Fibroblast of skin of left biceps (primary cell): ENCODE measurements at places on chromosomes 12 and 14.
A peak's percentile ranks its signal among the peaks of the same experiment; 100 is the strongest.

GRCh38 chr14:92703516-92703915, 44.9 kb downstream of the LGMN start:
- DNase-seq: no peak

DNA sequence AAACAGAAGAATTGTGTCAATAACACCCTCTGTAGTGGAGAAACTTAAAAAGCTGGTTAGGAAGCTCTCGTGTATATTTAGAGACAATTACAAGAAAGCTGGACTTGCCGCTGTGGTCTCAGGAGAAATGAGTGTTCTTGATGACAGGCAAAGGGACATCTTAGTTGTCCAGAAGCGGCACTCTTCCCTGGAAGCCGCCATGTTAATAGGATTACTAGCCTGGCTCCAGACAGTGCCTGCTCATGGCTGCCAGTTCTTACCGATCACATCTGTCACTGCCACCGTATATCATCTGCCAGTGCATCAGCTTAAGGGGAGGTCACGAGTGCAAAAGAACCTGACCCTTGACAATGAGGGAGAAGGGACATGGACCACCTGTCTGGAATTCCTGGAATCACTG, 48.9 kb downstream of the C14orf132 start:
- no peak for DNase-seq

- DNase-seq: no peak
Measured at GRCh38 chr14:93533842-93534241, 103.1 kb downstream of the UNC79 start.

DNA sequence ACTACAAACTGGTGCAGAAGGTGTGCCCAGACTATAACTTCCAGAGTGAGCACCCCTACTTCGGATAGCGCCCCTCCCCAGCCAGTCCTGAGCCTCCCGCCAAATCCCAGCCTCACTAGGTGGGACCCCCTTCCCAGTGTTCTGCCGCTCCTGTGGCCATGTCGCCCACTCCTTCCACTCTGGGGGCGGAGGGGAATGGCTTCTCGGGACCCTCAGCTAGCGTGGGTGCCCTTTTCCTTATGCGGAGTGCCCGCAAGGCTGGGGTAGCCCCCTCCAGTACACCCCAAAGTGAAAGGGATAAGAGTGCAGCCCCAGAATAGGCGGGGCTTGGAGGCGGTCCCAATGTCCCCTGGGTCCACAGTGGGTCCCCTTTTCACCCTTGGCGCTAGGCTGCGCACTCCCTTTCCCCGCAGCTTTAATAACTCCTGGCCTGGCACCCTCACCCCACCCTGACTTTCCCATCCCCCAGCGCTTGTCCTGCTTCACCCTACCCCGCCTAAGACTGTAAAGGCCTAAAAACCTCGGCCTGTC, 3.8 kb upstream of the SHMT2 start:
- no peak for DNase-seq

GRCh38 chr12:11885261-11886038, 185.3 kb upstream of the BCL2L14 start:
- DNase-seq: no peak

GRCh38 chr12:48351022-48351708, 446 bp upstream of the ZNF641 start:
- DNase-seq: peak; percentile 21

DNA sequence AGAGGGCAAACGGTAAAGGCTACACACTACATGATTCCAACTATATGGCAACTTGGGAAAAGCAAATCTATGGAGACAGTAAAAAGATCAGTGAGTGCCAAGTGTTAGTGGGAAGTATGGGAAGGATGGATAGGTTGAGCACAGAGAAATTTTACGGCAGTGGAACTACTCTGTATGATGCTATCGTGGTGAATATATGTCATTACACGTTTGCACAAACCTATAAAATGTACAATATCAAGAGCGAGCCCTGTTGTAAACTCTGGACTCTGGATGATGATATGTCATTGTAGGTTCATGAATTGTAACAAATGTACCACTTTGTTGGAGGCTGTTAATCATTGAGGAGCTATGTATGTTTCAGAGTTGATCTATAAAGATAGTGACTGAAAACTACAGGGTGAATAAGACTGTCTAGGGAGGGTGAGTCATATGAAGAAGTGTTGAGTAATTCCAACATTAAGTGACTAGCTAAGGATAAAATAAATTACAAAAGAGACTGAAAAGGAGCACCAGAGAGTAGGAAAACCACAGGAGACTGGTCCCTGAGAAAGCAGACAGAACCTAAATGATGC, 349.2 kb upstream of the LMO3 start:
- DNase-seq: no peak

GRCh38 chr12:109393437-109394345, 46.0 kb downstream of the MYO1H start:
- peak; percentile 8 for DNase-seq

DNA sequence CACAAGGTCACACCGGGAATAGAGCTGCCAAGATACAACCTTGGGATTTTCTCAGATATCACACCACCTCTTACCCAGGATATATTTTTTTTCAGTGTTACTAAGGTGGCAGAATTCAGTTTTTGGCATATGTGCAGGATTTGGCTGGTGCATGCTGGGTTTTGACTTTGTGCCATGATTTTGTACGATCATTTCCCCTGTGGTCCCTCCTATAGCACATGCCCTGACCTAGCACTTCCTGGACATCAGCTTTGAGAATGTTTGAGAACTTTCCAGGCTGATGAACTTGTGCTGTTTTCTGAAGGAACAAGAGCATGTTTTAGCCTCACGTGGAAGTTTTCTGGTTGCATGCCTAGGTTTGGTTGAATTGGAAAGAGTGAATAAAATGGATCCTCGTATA, 11.0 kb upstream of the TBPL2 start:
- no peak for DNase-seq

GRCh38 chr12:71639341-71639760, 24.3 kb downstream of the ZFC3H1 start:
- no peak for DNase-seq
